ENCODE measurements at places on chromosomes 2 and 18. TPM values are rescaled to one million over a fixed set of nuclear protein-coding genes. Genes with fewer than 3 reads are reported as not detected.

The BOLL gene
- total RNA-seq = not detected

GRCh38 chr2:240893363-240893844 is 2.6 kb downstream of the MAB21L4 start:
- peak; percentile 51 for DNase-seq

DNA sequence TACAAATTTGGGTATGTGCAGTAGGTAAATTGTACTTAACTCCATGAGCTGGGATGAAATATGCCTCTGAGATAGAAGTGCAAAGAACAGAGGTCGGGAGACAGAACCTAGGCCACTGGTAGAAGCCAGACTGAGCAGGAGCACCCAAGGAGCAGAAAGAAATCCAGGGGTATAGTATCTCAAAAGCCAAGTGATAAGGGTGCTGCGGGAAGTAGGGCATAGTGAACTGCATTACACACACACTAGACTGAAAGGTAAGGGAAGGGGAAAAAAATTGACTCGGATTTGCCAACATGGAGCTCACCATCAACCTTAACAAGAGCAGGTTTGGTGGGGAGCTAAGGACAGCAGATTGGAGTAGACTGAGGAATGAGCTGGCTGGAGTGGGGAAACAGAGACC is 89.3 kb upstream of the TMEM247 start:
- DNase-seq = no peak

DNA sequence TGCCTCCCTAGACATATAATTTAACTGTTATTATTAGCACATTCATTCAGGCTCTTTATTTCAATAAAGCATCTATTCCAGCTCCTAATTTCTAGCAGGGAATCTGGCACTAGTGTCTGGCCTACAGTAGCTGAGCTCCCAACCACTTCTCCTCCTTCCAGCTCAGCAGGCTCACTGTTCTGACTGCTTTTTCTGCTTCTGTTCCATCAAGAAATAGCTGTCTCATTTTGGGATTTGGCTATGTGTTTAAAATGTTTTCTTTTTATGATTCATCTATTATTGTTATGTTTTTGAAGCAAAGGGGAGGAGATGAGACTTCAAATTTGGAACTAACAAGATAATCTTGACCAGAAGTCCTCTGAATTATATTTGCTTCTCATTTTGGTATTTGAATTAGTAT is 172.7 kb upstream of the SMAD7 start:
- no peak for DNase-seq

The IL1RL1 gene
- 72.2 TPM for total RNA-seq

DNA sequence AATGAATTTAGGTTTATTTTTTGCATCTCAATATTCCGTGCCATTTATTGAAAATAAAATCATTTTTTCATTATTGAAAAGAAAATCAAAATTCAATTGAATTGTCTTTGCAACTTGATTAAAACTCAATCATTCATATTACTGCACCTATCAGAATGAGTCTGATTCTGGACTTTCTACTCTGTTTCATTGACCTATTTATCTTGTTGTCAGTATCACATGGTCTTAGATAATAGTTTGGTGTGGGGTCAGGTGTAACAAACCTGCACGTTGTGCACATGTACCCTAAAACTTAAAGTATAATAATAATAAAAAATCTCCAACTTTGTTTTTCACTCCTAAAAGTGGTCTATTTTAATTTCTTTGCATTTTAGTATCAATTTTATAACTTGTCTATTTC is 422.9 kb downstream of the RAD51AP2 start:
- DNase-seq = no peak

DNA sequence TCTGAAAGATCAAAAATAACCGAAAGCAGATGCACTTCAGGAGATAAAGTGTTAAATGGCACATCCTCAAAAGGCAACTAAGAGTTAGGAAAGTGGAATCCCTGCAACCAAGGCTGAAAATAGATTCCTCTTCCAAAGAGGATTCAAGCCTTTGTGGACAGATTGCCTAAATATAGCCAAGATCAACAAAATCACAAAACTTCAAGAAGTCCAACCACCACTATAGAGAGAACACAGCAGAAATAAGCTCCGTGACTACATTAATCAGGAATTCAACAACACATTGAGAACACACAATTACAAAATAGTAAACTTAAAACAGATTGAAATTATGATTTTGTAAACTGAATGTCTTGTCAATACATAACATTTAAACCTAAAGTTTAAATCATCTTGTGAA is 165.7 kb downstream of the LNPK start:
- no peak for DNase-seq

GRCh38 chr2:26735097-26735496 is 29.0 kb upstream of the SLC35F6 start:
- no peak for DNase-seq

GRCh38 chr2:118980573-118980972 is 38.6 kb downstream of the MARCO start:
- no peak for DNase-seq

- DNase-seq = peak; percentile 17
These were observed 95.9 kb upstream of the MSH2 start for GRCh38 chr2:47307066-47307465.

DNA sequence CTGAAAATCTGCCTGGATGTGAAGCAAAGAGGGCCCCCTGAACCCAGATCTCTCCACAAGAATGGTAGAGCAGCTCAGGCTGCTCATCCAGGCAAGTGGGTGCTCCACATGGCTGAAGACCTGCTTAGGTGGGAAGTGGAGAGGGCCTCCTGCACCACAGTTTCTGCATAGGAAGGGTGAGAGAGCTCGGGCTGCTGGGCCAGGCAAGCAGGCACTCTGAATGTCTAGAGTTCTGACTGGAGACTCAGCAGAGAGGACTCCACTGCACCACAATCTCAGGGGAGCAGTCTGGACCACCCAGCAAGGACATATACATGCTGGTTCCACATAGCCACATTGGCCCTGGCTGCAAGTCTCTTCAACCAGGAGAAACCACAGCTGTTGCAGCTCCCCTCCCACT is 52.0 kb downstream of the DSEL start:
- DNase-seq = no peak

GRCh38 chr2:107936433-107937359 is 49.6 kb upstream of the SLC5A7 start:
- DNase-seq = no peak

DNA sequence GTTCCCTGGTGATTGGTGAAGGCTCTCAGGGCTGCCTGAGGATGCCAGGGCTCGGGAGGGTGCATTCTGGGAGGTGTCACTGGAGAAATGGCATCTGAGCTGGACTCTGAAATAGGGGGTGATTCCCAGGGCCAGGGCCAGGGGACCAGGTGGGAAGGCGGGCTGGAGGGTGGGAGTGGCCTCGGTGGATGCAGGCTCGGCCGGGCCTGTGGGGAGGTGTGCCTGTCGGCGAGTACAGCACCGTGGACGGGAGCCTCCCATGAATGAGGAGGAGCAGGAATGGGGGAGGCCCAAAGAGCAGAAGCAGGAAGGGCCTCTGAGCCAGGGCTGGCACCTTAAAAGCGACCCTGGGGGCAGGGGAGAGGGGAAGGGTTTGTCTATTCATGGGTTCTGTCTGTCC is 116.8 kb downstream of the GBX2 start:
- DNase-seq = no peak

The ANKRD53 gene
- total RNA-seq = 0.96 TPM

DNA sequence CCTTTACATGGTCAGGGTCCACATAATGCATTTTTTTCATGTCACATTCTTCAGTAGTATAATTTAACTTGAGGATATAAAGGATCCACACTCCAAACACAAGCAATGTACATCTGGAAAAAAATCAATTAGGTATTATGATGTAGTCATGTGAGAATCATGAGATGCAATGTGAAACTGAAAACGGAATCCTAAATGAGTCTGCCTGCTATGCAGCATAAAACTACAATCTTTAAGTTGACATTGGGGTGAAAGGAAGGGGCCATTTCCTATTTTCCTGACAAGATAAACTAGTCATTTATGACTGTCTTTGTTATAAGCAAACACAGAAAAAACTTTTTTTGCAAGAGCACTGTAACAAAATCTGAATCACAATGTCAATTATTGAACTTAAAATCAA is 27.6 kb downstream of the ST3GAL5 start:
- DNase-seq = no peak

DNA sequence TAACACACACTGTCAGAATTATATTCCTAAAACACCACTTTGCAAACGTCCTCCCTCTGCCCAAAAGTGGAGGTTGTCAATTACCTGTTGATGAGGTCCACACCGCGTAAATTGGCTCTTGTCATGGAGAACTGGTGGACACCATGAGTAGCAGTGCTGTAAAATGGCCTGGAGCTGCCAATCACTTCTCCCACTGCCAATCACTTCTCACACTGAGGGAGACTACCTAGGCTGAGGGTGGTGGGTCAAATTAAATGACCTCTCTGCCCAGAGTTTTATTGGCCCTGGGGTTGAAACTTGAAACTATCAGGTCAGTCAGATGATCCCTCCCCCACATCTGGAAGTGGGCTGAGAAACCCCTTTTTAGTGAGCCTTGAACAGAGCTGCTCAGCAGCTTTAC is 89.6 kb downstream of the SOWAHC start:
- DNase-seq = no peak

DNA sequence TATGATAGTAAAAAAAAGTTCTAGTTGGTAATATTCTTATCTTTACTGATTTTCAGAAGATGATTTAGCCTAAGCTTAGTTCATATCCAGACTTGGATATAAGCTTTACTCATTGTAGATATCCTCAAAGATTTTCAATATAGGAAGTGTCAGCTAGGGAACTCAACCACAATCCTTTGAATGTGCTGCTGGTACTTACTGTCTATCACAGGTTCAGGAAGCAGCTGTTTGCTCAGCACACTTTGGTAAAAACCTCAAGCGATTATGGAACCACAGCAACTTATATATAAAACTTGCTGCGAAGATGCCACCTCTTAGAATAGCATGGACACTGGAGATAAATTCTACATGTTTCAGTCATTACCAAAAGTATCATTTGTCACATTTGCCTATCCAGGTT is 60.1 kb upstream of the TNFRSF11A start:
- DNase-seq = no peak

The EVX2 gene
- total RNA-seq = not detected

DNA sequence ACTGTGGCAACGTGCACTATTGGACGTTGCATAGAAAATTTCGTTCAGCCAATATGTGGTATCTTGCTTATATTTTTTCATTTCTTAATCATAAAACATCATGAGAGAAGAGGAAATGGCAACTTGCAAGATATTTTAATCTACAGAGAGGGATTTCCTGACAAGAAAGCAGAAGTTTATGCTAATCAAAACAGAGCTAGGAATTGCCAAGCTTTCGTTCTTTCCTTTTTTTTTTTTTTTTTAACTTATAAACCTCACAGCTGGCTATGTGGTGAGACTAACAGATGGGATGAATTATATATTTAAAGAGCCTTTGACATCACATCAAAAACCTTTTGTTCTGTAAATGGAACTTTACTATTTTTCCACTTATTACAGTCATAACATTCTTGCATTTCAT is 1136.9 kb upstream of the TMEFF2 start:
- DNase-seq = no peak

- DNase-seq = no peak
These were observed 694.8 kb upstream of the SLC39A10 start for GRCh38 chr2:194962254-194962653.

DNA sequence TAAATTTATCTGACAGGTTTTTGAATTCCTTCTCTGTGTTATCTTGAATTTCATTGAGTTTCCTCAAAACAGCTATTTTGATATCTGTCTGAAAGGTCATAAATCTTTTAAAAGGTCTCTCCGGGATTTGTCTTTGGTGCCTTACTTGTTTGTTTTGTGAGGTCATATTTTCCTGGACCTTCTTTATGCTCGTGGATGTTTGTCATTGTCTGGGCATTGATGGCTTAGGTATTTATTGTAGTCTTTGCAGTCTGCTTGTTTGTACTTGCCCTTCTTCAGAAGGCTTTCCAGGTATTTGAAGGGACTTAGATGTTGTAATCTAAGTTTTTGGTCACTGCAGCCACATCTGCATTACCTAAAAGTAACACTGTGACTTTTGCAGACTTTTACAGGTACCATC is 355.2 kb downstream of the PARD3B start:
- no peak for DNase-seq

The POTEF gene
- not detected for total RNA-seq

- peak; percentile 27 for DNase-seq
These were observed 66.2 kb downstream of the TWIST2 start for GRCh38 chr2:238913931-238914647.

DNA sequence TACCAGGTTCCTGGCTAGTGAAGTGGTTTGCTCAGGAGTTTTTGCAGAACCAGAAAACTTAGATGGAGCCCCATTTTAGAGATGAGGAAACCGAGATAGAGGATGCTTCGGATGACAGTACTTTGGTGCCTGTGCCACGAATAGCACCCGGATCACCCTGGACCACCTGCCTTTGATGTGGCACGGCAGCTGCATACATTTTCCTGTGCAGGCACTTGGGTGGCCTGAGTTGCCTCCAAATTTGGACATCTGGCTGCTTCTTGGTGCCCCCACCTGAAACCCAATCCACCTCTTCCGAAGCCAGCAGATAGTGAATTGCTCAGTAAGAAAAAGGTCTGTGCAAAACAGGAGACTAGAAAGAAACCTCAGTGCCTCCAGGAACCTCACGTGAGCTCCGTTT is 140.6 kb upstream of the ID2 start:
- DNase-seq = no peak

DNA sequence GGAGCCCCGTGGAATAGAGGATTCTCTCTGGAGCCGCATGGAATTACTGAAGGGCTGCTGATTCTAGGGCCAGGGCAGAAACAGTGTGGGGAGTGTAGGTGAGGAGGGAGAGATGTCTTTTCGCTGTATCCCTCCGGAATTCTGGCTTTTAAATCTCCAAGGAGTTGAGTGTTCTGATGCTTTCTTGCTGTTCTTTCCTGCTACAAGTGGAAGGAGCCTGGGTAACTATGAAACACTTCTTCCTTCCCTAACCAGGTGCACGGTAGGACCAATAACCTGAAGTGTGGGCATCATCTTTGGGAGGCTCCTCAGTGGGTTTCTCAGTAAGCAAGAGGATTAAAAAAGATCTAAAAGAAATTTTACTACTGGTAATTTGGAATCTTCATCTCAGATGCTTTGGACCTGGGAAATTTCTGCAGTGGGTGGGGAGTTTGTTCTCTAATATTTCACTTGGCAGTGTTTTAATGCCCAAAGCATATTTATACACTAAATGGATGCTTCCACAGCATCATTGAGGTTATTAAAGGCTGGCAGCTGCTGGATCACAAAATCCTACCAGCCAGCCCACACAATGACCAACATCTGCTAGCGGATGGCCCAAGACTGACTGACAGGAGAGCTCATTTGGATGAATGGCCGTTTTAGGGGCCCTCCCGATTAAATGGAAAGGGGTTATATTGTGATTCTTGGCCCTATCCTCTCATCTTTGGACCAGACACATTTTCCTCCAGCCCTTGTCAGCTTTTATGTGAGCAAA is 2.1 kb downstream of the EML6 start:
- DNase-seq = no peak

- DNase-seq = no peak
These were observed 25.7 kb downstream of the MDH1 start for GRCh38 chr2:63614448-63614968.

The CCDC74B gene
- 2.4 TPM for total RNA-seq

DNA sequence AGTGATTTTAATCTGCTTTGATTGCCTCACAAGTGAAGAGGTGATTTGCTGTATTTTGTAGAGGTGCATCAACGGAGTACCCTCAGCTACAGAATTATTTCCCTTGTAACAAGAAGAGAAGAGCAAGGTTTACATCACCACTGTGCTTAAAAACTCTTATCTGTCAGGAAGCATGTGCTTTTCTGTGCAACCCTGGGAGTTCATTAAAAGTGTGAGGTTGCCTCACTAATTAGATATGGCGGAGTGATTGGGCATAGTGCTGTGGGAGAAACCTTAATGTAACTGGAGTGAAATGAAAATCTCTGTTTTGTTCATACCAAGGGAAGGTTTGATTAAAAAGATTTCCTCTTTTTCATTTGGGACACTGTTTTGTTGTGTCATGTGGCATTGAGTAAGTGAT is 544.7 kb downstream of the PARD3B start:
- DNase-seq = no peak

GRCh38 chr18:75544496-75544895 is 117.0 kb upstream of the SMIM21 start:
- no peak for DNase-seq
